GM23248 (cell line): ENCODE measurements at places on chromosomes 12 and 14. TPM values are rescaled to one million over a fixed set of nuclear protein-coding genes. Genes with fewer than 3 reads are reported as not detected.

CIROP gene
- total RNA-seq, result not detected in 2 replicates

LIN52 gene
- 6.7 and 8.0 TPM in 2 replicates for total RNA-seq

PLXNC1 gene
- 1.9 and 2.1 TPM in 2 replicates for total RNA-seq

SLC4A8 gene
- total RNA-seq, result 2.6 and 4.3 TPM in 2 replicates

KLHDC1 gene
- total RNA-seq, result 3.4 and 5.0 TPM in 2 replicates

SMIM41 gene
- not detected in 2 replicates for total RNA-seq

C1R gene
- 51.1 and 52.2 TPM in 2 replicates for total RNA-seq

SIRT4 gene
- not detected in 2 replicates for total RNA-seq

DNA sequence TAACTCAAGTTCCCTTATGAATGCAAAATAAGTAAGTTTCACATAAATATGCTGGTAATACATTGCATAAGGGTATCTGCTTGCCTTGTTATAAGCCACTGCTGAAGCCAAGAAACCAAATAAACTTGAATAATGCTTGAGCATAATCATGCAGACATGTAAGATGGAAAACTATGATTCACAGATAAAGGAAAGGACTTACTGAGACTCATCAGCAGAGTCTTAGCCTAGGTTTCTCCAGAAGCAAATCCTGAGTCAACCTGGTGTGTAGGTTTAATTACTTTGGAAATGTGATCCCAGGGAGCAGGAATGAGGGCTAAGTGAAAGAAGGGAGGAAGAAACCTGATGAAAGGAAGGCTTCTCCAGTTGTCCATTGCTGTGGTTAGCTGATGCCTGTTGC is 107.7 kb upstream of the BTG1 start:
- peak; percentile 24 for DNase-seq

DNA sequence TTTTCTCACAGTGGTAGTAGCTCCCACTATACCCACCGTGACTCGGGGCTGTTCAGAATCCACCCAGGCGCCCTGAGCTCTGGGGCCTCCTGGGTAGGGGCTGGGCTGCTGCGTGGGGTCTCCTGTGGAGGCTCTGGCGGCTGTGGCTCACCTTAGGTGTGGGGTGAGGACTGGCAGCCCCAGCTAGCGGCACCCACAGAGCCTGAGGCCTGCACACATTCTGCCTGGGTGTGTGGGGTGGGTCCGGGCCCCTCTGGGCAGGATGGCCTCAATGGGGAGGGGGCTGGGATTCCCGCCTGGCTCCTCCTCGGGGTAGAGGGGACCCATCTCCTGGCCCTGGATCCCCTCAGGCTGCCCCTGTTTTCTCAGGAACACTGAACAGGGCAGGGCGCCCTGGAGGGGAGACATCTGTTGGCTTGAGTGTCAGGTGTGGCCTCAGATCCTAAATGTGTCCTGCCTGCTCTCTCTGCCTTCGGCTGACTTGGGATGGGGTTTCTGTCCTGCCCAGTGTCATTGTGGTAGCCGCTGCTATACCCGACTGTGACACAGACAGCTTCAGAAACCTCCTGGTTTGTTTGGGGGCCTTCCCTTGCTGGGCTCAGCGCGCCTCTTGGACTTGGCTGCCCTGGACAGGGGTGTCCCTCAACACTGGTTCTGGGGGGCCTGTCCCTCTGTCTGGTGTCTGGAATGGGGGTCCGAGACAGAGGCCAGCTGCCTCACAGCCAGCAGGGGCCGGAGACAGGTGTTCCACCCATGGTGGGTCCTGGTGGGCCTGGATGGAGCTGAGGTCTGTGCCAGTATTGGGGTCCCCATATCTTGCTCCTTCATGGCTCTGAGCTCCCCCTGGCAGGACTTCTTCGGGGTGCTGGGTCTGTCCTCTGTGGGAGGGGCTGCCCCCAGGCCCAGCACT is 354.9 kb downstream of the TMEM121 start:
- DNase-seq, result no peak

- no peak for DNase-seq
These were observed 131.4 kb downstream of the BBS10 start for GRCh38 chr12:76216585-76217472.

- no peak for DNase-seq
These were observed 266.3 kb upstream of the PPFIA2 start for GRCh38 chr12:82025462-82025861.

- DNase-seq, result no peak
These were observed 2.4 kb downstream of the ACVR1B start for GRCh38 chr12:51953864-51954263.

GRCh38 chr14:100440758-100441203 is 117.6 kb downstream of the SLC25A47 start:
- peak; percentile 13 for DNase-seq

GRCh38 chr12:98127854-98128253 is 387.5 kb upstream of the TMPO start:
- DNase-seq, result no peak

GRCh38 chr14:26526137-26526536 is 71.7 kb downstream of the NOVA1 start:
- peak; percentile 83 for DNase-seq

- DNase-seq, result no peak
These were observed 26.2 kb upstream of the KTN1 start for GRCh38 chr14:55553791-55554190.

DNA sequence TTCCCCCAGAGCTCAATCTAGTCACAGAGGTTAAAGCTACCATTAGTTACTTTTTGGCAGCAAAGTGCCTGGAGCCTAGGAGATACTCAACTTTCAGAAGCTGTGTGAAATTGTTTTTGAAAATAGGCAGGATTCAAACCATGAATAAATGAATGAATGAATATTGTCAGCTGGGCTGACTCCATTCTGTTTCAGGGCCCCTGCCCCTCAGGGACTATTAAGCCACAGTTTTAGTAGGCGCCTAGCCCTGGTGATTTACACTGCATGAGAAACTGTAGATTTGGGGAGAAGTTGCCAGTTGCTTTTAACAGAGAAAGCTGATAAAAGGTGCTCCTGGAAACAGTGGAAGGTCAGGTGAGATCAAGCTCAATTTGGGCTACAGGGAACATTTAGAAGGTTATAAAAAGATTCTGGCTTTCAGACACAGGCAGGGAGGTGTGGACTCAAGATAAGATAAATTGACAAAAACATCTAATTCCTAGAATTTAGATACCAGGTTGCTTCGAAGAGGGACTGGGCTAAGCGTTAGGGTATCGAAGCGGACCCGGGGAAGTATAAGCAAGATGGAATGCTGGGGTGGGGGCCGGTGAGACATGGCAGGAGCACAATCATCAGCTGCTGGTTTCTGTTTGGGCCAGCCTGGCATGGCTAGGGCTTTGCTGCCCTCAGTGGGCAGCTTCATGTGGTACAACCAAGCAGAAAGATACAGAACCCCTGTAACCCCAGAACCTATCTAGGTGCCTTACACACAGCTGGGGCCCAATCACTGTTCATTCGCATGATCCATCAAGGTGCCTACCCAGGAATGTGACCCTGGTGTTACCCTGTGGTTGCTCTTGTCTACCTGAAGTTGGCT is 14.9 kb upstream of the CELA1 start:
- no peak for DNase-seq

- DNase-seq, result no peak
These were observed 15.5 kb upstream of the PARP11 start for GRCh38 chr12:3888659-3889058.

DNA sequence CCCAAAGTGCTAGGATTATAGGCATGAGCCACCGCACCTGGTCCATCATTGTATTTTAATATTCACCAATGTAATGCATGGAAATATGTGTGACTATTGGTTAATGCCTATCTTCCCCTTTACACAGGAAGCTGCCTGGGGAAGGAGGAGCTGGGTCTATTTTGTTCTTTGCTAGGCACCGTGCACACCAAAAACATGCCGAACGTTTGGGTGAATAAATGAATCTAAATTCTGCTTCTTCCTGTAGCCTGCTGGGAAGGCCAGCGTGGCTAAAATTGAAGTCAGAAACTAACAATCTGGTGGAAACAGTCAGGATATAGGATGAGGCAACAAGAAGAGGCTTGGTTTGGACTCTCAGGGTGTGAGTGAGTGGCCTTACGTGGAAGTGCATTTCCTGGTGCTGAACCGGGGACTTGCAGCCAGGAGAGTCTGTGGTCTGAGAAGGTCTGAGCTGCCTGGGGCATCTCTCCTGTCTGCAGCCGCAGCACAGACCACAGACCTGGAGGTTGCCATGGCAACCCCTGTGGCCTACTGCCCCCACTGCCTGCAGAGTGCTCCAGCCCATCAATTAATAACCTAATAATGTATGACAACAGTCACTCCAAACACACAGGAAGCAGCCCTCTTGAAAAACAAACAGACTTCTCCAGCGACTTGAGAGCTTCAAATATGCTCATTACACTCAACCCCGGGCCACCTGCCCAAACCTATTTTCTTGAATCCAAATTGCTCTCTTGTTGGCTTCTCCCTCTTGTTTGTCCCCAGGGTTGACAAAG is 5.5 kb upstream of the GPR68 start:
- DNase-seq, result peak; percentile 38

DNA sequence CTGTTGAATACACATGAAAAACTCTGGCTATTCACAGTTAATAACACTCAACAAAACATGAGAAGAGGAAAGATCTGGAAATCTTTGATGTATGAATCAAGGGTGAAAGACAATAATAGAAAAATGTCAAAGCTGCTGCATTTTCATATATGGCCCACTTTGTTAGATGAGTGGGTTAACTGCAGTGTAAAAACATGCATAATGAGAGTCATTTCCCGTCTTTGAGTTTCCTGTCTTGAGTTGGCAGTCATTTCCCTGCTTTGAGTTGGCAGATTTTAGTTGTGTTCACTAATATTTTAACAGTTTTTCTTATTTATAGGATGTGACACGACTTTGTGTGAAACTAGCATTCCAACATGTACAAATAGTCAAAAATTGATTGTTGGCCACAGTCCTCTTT is 87.9 kb upstream of the PTPRQ start:
- peak; percentile 9 for DNase-seq

DNA sequence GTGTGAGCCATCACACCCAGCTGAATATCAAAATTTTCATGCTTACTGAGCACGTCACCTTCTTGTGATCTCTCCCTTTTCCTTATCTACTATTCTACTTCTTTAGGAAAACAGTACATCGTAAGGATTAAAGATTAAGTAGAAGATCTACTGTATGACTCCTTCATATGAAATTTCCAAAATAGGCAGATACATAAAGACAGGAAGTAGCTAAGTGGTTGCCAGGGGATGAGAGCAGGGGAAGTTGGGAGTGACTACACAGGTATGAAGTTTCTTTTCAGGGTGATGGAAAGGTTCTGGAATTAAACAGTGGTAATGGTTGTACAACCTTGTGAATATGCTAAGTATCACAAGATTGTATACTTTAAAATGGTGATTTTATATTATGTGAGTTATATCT is 36.5 kb upstream of the CERS5 start:
- DNase-seq, result no peak

- peak; percentile 59 for DNase-seq
These were observed 141.1 kb downstream of the CAND1 start for GRCh38 chr12:67410246-67410645.

DNA sequence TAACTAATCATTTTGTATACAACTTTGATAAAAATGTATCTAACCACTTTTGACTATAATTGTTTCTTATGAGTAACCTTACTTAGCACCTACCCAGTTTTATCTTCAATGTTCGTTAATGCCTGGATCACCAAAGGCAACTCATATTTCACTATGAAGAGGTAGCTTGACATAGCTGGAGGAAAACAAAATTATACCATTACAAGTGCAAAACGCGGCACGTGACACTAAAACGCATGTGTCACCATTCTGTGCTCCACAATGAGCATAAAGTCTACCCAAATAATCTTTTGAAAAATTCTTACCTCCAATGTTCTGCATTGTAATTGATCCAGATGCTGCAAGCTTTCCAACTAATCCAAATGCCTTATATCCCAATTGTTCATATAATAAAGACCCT is 5.8 kb downstream of the SLC38A2 start:
- DNase-seq, result no peak

DNA sequence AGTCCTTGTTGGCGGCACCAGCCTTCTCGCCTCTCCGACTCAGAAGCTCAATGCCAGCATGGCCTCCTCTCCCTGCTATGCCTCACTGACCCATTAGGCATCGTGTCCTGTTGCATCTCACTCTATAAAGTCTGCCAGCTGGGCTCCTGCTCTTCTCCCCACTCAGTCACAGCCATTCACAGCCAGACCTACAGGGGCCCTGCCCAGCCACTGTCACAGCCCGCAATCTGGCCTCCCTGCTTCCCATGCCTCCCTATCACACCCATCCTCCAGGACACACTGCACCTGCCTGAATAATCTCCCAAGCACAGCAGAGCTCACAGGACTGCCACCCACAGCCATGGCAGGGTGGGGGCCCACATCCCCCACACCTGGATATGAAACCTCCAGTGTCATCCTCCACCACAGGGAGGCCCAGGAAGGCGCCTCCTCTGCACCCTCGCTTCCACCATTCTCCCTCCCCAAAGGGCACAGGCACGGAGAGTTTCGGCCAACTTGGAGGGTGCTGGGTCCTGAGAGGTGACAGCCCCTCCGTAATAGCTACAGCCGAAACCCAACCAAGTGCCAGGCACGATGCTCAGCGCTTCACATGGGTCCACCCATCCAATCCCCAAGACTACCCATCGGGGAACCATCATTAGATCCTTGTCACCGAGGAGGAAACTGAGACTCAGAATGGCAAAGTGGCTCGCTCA is 370.3 kb downstream of the BCL11B start:
- DNase-seq, result no peak

DNA sequence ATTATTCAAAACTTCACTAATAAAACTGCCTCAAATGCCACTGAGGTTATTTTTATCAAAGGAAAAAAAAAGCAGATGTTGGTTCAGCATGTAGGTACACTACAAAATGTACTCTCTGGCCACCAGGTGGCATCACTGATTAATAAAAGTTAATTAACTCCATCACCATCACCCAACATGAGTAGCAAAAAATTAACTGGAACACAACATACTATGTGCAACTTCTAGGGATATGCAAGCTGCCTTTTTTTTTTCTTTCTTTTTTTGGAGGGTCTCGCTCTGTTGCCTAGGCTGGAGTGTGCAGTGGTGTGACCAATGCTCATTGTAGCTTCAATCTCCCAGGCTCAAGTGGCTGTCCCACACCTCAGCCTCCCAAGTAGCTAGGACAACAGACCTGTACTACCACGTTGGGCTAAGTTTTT is 43.8 kb upstream of the NR2C1 start:
- DNase-seq, result peak; percentile 83

DNA sequence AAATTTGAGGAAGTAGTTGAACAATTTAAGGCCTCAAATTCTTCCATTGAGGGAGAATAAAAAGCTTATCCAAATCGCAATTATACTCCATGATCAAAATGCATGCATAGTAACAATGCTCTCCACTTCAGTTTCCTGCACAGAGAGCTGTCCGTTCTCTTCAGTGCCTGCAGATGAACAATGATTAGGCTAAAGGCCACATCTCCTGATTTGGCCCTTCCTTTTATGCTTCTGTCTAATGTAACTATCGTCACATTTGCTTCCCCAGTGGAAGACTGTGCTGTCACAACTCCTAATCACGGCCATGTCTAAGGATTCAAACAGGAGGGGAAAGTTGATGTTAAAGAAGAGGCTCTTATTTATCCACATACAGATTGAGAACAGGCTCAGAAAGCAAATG is 113.6 kb upstream of the NPAS3 start:
- no peak for DNase-seq

- DNase-seq, result peak; percentile 33
These were observed 57.3 kb downstream of the NRXN3 start for GRCh38 chr14:78227248-78228077.

GRCh38 chr14:75223664-75224154 is 47.3 kb upstream of the TMED10 start:
- peak; percentile 10 for DNase-seq
